Mucosa of gallbladder (tissue), 1 donor: ENCODE measurements at places on chromosomes 1 and 21.

GRCh38 chr1:241310451-241310850, 46.6 kb downstream of the RGS7 start:
- no peak for DNase-seq

GRCh38 chr1:20102875-20103274, 16.5 kb downstream of the PLA2G2D start:
- no peak for DNase-seq

DNA sequence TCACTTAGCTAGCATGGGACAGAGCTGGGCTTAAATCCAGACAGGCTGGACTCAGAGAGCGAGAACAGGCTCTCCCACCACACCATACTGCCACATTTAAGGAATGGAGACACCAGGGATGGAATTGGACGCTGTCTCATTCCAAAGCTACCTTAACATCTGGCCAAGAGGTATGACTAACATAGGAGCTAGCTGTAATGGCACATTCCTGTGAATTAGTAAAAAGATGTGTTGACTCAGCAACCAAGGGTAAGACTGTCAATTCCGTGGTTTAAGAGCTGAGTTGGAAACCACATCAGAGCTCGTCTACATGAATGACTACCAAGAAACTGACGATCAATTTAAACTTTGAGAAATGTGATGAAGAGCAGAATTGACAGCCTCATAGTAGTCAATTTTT, 8.3 kb upstream of the TNFRSF9 start:
- no peak for DNase-seq

GRCh38 chr1:226684026-226684425, 55.1 kb downstream of the ITPKB start:
- no peak for DNase-seq

DNA sequence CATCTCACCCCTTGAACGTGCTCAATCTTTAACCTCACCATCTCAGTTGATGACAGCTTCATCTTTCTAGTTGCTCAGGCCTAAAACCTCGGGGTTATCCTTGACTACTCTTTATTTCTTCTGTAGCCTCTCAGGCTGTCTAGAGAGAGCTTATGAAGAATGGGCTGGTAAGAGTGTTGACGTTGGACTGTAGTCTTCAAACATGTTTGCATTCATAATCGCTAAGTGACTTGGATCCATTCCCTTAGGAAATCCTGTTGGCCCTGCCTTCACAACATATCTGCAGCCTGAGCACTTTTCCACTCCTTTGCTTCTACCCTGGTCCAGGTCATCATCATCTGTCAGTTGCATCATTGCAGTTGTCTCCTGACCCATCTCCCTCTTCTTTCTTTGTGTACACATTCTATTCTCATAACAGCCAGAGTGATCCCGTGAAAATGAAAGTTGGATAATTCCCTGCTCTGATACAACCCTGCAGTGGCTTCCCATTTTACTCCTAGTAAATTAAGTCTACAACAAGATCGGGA, 10.5 kb downstream of the UCK2 start:
- no peak for DNase-seq

DNA sequence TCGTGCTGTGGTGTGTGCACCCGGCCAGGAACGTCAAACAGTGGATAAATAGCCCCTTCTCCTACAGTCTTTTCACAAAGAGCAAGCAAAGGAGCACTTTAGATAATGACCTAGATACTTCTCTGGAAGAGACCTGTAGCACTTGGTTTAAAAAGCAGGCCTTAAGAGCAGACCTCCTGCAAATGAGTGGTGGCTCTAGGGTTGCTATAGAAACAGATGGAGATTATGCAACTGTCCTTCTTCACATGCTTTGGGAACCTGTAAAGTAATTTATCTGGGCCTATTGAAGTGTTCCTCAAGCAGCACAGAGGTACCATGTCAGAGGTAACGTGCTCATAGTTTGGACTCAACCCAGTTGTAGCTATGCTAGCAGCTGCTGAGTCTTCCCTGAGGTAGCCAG, 208.2 kb upstream of the KIAA0040 start:
- no peak for DNase-seq
